ENCODE measurements at places on chromosomes 1 and 21.

DNA sequence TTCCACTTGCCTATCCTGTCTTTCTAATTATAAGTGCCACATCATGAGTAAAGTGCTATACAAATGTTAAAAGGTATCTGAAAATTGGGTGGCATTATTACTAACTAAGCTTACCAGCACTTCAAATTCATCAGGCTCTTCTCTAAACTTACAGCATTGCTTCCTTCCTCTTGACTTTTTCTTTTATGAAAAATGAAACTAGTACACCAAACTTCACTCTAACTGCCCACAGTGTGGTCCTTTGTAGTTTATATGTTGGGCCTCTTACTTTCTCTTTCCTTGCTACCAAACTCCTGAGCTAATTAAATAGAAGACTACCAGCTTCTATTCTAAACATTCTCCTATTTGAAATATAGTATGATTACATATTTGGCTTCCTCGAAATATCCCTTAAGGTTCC is 81.8 kb downstream of the NOTCH2 start:
- no peak for DNase-seq

DNA sequence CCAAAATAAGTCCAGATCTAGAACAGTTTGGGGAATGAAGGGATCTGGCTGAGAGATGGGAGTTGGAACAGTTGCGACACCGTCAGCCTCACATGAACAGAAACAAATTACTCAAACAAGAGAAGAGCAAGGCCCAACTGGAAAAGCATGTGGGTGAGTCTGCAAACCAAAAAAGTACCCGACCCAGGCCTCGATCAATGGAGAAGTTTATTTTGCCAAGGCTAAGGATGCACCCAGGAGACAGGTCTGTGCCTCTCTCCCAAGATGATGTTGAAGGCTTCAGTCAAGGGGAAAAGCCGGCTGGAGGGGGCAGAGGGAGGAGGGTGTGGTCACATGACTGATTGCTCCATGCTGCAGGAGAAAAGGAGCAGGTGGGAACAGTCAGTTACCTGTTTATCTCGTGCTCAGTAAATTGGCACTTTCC is 42.3 kb downstream of the KRTAP10-1 start:
- DNase-seq: no peak

GRCh38 chr1:3186526-3186921 is 117.5 kb downstream of the PRDM16 start:
- DNase-seq: no peak

GRCh38 chr1:28058971-28059878 is 29.2 kb downstream of the EYA3 start:
- no peak for DNase-seq

DNA sequence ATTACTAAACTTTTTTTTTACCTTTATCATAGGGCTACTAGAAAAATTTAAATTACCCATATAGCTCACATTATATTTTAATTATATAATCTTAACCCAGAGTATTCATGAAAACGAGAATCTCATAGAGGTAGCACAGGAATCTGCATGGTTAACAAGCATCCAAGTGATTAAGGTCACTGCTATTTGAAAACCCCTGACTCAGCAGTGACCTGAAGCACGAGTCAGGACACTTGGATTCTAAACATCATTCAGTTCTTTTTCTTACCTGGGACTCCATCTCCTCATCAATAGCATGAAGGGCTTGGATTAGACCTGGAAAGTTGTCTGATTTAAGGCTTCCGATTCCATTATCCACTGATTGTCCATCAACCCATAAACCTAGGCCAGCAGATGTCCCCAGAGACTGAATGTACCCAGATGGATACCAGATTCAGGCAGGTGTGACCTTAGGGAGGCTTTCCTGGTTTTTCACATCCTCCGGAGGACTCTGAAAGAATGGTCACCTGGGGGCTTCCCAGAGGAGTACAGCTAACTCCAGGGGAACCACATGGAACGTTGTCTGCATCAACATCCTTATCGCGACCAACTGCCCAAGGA is 174.3 kb downstream of the SETD4 start:
- DNase-seq: no peak

DNA sequence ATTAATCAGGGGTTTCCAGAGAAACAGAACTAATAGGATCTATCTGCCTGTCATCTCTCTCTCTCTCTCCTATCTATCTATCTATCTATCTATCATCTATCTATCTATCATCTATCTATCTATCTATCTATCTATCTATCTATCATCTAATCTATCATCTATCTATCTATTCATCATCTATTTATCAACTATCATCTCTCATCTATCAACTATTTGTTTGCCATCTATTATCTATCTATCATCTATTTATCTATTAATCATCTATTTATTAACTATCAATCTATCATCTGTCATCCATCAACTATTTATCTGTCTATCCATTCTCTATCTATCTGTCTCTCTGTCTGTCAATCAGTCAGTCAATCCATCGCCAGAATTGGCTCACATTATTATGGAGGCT is 70.0 kb upstream of the MRPS6 start:
- DNase-seq: no peak

- no peak for DNase-seq
These were observed 39.7 kb downstream of the ADARB1 start for GRCh38 chr21:45114072-45114471.

DNA sequence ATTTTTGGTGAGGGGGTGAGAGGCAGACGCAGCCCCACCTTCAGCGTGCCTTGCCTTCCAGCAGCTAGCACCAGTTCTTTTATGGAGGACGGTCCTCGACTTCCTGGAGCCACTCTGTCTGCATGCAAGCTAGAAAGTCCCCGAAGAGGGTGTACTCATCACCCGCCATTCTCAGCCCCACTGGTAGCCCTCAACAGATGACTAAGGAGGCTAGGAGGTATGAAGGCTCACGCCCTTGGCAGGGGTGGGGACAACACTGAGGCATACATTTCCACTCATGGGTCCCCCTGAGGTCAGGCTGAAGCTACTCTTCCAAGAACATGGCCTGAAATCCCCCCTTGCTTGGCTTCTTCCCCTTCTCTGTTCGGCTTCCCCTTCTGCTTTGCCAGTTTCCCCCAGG is 8.9 kb upstream of the PTPRF start:
- DNase-seq: no peak
